Activated CD8-positive, alpha-beta memory T cell treated with anti-CD3 and anti-CD28 coated beads for 24 hours (primary cell): ENCODE measurements at places on chromosomes 11 and 22.

- no peak for DNase-seq
These were observed 28.5 kb downstream of the CD44 start for GRCh38 chr11:35167426-35167954.

DNA sequence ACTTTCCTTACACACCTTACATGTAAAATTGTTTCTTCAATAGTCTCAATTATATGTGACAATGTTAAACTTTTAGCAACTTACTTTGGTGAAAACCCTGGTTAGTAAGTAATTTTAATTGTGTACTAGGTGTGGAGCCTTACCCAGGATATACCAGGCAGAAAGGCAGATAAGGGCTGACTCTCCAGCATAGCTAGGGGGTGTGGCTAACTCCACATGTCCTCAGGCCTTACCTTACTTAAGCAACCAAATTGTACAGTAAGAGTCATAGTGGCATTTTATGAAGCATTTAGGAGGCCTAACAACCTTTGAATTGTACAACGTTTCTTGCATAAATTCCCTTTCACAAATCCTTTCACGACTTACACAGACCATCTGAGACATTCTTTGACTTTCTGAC is 118.2 kb upstream of the OR9Q1 start:
- no peak for DNase-seq

- no peak for DNase-seq
These were observed 3.8 kb downstream of the SMTNL1 start for GRCh38 chr11:57541169-57541568.

- DNase-seq, result no peak
These were observed 35.2 kb downstream of the MAML2 start for GRCh38 chr11:96307776-96308140.

GRCh38 chr11:32105871-32106560 is 15.1 kb downstream of the RCN1 start:
- DNase-seq, result no peak

DNA sequence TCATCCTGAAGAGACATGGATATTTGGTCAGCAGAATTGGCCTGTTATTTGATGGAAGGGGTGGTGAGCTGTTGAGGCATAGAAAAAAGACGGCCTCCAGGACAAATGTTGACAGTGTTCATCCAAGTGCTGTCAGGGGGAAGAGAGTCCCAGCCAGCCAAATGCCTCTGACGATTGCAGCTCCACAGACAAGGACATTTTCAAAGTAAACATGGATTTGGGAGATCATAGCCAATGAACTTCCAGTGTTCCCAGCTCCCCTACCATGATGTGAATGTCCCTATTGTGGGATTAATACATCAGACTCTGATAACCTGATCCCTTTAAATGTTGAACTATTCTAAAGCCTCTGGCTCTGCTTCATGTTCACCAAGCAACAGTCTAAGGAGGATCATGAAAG is 31.2 kb upstream of the PSMA1 start:
- no peak for DNase-seq

DNA sequence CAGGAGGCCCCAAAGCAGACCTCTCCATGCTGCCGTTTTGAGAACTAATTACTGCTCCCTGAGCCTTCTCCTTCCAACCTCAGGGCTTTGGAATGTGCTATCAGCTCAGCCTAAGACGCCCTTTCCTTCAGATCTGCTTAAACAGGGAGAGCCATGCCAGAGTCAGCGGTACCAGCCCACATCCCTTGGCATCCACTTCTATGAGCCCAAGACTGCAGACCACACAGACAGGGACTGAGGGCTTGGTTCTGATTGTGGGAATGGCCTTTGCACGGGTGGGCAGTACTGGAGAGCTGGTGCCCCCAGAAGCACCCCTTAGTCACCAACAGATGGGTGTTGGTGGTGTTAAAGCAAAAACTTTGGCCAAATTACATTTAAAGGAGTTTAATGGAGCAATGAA is 146.5 kb downstream of the TTC17 start:
- peak; percentile 30 for DNase-seq

DNA sequence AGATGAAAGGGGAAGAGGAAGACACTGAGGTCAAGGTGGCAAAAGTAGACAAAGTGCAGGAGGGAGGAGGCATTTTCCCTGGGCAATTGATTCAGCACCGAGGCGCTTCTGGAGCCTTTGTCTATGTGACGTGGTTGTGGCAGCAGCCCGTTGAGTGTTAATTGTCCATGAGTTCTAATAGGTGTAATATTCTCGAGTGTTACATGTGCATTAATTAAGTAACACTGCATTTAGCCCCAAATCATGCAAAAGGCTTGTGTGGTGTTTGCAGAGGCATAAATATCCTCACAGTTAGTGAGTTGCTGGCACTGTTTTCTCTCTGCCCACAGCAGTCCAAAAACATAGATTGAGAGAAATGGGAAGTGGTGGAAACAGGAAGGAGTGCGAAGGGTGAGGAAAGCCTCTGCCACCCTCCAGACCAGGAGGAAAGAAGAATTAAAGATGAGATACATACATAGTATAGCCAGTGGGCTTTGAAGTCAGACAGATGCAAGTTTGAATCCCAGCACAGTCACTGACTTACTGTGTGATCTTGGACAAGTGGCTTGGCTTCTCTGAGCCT is 361.2 kb downstream of the MN1 start:
- no peak for DNase-seq

GRCh38 chr22:46626911-46627805 is 7.0 kb downstream of the GRAMD4 start:
- no peak for DNase-seq

DNA sequence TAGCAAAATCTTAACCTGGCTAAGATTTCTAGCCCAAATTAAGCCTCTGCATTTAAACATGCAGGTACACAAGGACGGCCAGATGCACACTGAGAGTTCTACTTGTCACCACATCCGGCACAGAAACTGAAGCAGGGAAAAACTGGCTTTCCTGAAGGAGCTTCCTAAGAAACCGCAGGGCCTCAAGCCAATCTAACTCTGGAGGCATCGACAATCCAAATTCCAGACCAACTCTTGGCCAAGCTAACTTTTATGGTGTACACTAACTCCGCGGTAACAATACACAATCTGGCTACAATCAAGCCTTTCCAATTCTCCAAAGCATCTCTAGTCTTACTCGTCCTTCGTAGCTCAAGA is 1.2 kb downstream of the MSANTD2 start:
- no peak for DNase-seq

GRCh38 chr11:134863294-134863693 is 451.3 kb upstream of the B3GAT1 start:
- DNase-seq, result no peak

GRCh38 chr22:37113757-37114156 is 4.2 kb upstream of the TMPRSS6 start:
- DNase-seq, result no peak

DNA sequence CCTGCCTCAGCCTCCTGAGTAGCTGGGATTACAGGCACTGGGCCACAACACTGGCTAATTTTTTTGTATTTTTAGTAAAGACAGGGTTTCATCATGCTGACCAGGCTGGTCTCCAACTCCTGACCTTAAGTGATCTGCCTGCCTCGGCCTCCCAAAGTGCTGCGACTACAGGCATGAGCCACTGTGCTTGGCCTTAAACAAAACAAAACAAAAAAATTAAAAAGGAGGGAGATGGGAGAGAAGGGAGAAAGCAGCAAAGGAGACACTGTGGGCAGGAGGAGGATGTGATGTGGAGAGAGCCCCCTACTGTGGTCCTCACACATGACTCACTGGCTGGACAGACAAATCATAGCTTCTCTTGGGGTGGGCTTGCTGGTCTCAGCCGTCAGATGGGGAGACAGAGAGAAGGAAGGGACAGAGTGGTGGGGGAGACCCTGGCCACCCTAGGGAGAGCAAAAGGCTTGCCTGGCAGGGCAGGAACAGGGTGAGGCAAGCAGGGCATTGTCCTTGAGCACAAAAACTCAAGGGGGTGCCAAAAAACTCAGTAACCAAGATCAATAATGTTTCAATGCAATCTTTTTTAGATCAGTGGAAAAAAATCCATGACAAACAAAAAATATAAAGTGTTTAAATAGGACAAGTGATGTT is 31.6 kb downstream of the TPST2 start:
- no peak for DNase-seq

- peak; percentile 92 for DNase-seq
These were observed 6.3 kb upstream of the FADS3 start for GRCh38 chr11:61897387-61898246.

GRCh38 chr22:22892096-22893052 is 4.8 kb downstream of the IGLL5 start:
- no peak for DNase-seq

GRCh38 chr22:30704978-30705377 is 10.3 kb downstream of the OSBP2 start:
- DNase-seq, result no peak

DNA sequence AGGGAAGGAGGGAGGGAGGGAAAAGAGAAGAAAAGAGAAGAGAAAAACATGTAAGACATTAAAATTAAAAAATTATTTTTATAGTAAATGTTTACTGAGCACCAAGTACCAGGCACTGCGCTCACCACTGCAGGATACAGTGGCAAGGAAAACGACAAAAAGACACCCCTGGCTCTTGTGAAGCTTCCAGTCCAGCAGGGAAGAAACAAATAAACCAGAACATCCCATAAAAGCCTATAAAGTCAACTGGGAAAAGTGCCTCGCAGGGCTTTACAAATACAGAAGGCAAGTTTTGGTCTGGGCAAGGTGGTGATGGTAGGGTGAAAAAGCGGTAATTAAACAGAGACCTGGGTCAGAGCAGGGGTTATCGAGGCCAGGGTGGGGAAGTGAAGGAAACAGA is 33.6 kb downstream of the LARGE1 start:
- no peak for DNase-seq

- DNase-seq, result no peak
These were observed 63.3 kb downstream of the LDLRAD3 start for GRCh38 chr11:36007127-36007655.

DNA sequence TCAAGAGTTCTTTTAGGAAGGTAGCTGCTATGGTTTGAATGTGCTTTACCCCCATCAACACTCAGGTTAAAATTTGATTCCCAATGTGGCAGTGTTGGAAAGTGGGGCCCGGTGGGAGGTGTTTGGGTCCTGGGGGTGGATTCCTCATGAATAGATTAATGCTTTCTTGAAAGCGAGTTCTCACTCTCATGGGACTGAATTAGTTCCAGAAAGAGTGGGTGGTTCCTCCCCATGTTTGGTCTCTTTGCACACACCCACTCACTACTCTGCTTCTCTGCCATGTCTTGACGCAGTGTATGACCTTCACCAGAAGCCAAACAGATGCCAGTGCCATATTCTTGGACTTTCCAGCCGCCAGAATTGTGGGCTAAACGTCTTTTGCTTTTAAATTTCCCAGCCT is 394.4 kb downstream of the OPCML start:
- no peak for DNase-seq

GRCh38 chr11:68213555-68214172 is 568 bp upstream of the KMT5B start:
- peak; percentile 93 for DNase-seq

- DNase-seq, result no peak
These were observed 326.3 kb downstream of the GRM5 start for GRCh38 chr11:88739524-88739923.
